HS-5 (cell line): ENCODE measurements at places on chromosomes 7 and 10.

DNA sequence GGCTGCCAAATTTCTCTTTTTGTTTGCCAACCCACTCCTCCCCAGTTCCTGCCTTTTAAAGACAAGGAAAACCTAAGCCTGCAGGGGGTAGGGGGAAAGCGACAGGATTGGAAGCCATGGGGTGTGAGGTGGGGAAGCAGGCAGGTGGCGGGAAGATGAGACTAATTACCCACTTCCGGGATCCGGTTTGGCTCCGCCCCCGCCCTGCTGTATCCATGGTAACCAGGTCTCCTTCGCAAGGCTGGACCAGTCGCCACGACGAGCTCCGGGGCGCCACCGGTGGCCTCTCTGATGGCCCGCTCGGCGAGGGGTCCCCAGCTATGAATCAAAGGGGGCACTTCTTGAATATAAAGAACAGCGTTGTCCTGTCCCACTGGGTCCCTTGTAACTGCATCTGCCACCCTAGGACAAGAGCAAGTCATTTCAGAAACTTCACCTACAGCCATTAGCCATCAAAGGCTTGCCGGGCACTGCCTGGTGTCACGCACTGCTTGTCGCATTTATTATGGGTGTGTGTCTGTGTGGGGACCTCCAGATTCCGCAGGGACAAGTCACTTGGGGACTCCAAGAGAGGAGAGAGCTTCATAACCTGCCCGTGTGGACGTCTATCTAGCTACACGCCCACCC lies 55.4 kb upstream of the LMTK2 start:
- DNase-seq = no peak

DNA sequence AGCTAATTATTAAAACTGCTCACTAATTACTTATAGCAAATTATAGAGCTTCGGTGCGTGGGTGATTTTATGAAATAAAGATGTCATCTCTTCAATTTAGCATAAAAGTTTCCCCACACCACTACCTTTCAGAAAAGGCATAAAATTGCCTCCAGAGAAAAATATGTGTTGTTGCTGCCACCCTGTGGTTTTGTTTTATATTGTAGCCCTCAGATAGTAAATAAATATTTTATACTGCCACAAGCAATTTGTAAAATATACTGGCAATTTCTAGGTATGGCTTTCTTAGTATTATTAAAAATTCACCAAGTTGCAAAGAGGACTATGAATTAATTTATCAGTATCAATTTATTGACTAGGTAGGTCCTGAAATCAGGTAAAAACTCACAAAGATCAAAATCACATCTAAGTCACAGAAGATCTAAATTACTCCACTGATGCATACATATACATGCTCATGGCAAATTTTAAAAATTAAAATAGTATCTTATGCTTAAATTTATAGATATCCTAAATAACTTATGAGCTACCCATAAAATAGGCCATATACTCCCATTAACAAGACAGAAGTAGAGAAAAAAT lies 26.5 kb downstream of the ASNS start:
- no peak for DNase-seq

DNA sequence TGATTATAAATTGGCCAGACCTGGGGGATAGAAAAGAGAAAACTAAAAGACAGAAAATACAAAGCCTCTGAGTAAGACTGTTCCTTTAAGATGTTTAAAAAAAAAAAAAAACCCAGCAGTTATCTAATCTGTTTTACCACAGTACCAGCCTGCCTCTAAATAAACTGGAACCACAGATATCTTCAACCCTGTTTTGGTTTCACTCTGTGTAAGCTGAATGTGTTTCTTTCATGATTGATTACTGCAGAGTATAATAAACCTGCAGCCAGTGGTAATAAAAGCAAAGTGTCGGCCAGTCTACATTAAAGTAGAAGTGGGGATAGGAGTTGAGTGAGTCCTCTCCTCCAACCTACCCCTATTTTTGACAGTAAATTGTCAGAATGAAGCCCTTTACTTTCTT lies 40.6 kb downstream of the MGAM2 start:
- DNase-seq = no peak

GRCh38 chr10:52525761-52526160 lies 211.7 kb downstream of the DKK1 start:
- DNase-seq = no peak

DNA sequence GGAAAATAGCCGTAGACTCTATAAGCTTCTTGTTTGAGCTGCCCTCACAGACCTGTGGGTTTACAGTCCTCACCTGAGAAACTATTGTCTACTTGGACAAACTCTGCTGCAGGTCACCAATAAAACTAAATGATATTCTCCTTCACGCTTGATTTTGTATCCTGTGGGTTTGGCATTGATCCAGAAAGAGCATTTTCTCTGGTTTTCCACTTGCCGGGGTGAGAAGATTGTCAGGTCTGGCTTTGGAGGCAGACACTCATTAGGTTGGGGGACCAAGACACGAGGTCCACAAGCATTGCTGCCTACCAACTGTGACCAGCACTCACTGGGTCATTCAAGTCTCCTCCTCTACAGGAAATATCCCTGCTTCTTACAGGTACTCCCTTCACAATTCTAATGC lies 68.5 kb downstream of the CDC14C start:
- DNase-seq = no peak

GRCh38 chr10:48856855-48857254 lies 82.8 kb downstream of the LRRC18 start:
- DNase-seq = no peak

GRCh38 chr10:71893920-71894319 lies 42.9 kb upstream of the PSAP start:
- no peak for DNase-seq

GRCh38 chr10:80421707-80422536 lies 13.6 kb downstream of the PRXL2A start:
- DNase-seq = no peak

DNA sequence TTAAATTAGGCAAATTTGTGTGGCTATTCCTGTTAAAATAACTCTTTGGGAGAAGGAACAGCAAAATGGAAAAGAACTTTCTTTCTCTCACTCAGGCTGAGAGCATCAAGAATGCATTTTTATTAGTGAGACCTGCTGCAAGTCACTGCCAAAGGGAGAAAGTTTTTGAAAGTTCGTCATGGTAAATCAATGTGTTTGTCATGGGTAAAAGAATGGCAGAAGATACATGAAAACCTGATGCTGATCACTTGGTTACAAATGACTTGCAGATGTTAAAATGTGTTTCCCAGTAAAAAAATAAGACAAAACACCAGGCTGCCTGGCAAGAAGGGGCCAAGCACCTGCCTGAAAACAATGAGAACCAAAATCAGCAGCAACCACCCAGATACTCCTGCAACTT lies 484.7 kb upstream of the NRP1 start:
- DNase-seq = peak; percentile 10

GRCh38 chr7:106915873-106916272 lies 50.8 kb downstream of the PIK3CG start:
- no peak for DNase-seq

- no peak for DNase-seq
Observed at GRCh38 chr7:17031906-17032551, 150.2 kb upstream of the AGR3 start.

DNA sequence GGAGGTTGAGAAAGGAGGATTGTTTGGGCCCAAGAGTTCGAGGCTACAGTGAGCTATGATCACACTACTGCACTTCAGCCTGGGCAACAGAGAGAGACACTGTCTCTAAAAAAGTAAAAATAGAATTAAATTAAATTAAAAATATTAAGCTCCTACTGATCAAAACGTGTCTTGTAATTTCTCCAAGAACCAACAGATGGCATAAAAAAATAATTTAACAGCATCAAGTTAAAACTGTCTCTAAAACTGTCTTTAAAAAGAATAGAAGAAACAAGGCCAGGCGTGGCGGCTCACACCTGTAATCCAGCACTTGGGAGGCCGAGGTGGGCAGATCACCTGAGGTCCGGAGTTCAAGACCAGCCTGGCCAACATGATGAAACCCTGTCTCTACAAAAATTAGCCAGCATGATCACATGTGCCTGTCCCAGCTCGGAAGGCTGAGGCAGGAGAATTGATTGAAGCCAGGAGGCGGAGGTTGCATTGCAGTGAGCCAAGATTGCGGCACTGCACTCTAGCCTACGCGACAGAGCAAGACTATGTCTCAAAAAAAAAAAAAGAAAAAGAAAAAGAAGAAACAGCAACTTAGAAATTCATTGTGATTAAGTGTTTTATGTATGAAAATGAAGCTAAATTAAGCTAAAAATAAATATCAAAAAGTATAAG lies 24.5 kb downstream of the MTPAP start:
- DNase-seq = no peak

- no peak for DNase-seq
Observed at GRCh38 chr10:110613341-110613995, 30.7 kb upstream of the RBM20 start.

GRCh38 chr10:33612551-33612950 lies 278.1 kb upstream of the NRP1 start:
- DNase-seq = no peak

DNA sequence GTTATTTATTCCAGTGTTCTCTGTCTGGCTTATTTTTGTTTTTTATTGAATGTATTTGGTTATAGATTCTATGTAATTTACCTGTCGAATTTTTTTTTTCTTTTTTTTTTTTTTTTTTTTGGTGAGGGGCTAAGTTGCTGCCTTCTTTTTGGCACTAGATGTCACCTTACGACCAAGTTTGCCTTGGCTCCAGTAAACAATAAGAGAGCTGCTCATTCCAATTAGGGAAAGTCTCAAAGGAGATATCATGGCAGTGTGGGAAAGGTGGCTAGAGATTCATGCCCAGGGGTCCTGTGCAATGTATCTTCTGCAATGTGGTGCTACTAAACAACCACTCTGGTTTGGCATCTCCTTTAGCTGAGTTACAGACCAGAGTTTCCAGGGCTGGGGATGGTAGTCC lies 84.0 kb downstream of the PTPN20 start:
- DNase-seq = no peak

GRCh38 chr7:149325248-149325647 lies 63.3 kb downstream of the ZNF783 start:
- no peak for DNase-seq

- no peak for DNase-seq
Observed at GRCh38 chr7:31410265-31410664, 69.7 kb upstream of the NEUROD6 start.

GRCh38 chr10:3036155-3037021 lies 31.0 kb upstream of the PFKP start:
- DNase-seq = no peak

- DNase-seq = no peak
Observed at GRCh38 chr10:100792574-100792973, 47.2 kb downstream of the PAX2 start.
